ENCODE measurements at places on chromosomes 16 and 17.

DNA sequence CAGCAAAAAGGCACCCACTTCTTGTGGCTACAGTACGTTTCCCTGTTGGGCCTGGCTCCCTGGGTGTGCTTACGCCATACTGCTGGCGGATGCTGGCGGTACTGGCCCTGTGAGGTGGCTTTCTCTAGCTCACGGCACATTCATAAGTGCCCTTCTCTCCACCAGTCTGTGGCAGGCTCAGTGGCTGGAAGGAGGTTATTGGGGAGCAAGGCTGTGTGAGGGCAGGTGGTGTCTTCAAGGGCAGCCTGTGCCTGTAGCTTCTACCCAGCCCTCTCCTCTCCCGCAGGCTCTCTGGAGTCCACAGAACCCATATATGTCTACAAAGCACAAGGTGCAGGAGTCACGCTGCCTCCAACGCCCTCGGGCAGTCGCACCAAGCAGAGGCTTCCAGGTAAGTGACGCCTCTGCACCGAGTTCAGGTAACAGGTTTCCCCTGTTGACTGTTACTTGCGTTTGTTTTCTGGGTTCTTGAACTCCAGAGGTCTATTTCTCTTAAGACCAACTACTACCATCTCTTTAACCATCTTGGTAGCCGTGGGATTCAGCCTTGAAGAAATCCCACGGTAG is 20.6 kb downstream of the NTAN1 start:
- DNase-seq: no peak

DNA sequence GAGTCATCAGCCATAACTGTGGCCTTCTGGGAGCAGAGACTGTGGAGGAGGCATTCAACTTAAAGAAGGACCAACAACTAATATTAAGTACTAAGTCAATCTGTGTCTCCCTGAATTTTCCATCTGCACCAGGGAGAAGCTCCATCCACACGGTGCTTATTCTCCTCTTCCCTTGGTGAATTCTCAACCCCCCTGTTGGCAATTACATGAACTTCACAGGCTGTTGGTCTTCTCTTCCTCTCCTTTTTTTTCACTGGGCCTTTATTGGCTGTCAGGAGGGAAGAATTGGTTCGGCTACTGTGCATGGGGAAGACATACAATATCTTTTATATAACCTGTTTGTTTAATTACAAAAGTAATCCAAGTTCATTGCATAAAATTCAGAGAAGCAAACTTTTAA is 152.8 kb upstream of the IRX6 start:
- no peak for DNase-seq

- DNase-seq: no peak
These were observed 190.1 kb downstream of the CCDC182 start for GRCh38 chr17:57554826-57555635.

DNA sequence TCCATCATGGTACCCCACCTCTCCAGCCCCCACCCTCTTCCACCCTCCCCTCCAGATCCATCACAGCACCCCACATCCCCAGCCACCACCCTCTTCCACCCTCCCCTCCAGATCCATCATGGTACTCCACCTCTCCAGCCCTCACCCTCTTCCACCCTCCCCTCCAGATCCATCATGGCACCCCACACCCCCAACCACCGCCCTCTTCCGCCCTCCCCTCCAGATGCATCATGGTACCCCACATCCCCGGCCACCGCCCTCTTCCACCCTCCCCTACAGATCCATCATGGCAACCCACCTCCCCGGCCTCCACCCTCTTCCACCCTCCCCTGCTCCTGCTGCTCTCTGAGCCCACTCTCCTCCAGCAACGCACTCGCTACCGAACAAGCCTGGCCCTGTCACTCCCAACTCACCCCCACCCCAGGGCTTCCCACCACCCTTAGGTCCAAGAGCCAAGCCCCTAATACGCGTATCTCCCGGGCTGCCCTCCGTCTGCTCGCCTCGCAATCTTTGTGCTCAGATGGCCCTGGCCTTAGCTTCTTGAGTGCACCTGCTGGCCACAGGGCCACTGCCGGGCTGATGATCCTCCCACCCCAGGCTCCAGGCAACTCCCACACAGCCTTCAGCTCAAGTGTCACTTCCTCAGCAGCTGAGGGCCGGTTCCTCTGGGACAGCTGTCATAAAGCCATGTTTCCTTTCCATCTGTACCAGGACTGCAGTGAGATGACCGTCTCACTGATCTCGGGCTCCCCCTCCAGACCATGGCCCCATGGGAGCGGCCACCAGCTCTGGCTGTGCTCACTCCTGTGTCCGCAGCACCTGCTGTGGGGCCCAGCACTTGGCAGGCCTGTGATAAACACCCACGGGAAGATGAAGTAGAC is 25.5 kb downstream of the KDM8 start:
- no peak for DNase-seq

GRCh38 chr17:77456951-77457548 is 316.3 kb downstream of the SEC14L1 start:
- DNase-seq: no peak

DNA sequence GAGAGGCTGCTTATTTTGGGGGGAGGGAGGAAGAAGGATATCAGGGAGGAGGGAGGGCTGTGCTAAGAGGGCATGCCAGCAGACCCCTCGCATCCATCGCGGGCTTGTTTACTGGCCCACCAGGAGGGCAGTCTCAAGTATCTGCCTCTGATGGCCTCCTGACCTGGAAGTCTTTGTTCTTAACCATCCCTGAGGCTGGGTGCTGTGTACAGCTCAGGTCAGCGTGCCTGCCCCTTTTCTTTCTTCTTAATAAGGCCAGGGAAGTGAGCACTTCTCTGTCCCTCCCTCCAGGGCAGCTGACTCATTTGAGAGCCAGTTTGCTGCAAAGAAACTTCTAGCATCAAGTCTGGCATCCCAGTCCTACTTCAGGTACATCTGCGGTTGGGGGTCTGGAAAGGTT is 157.0 kb downstream of the CCDC182 start:
- DNase-seq: peak; percentile 42

GRCh38 chr17:41254861-41255260 is 323 bp upstream of the KRTAP9-9 start:
- DNase-seq: no peak

DNA sequence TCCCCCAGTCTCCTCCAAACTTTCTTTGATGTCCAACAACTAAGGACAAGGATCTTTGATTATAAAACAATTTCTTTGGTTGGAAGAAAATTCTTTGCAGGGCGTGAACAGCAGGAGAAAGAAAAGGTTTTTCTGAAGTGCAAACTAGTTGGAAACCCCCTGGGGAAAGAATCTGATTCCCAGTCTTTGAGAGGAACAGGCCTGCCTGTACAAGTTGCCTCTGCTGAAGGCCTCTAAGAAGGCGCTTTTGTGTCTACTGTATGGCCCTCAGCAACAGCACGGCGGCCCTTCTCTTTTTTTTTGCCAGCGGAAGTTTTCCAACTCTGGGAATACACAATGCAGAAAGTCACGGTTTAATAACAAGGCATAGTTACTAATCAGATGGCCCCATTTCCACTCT is 14.0 kb downstream of the RNF43 start:
- peak; percentile 36 for DNase-seq

DNA sequence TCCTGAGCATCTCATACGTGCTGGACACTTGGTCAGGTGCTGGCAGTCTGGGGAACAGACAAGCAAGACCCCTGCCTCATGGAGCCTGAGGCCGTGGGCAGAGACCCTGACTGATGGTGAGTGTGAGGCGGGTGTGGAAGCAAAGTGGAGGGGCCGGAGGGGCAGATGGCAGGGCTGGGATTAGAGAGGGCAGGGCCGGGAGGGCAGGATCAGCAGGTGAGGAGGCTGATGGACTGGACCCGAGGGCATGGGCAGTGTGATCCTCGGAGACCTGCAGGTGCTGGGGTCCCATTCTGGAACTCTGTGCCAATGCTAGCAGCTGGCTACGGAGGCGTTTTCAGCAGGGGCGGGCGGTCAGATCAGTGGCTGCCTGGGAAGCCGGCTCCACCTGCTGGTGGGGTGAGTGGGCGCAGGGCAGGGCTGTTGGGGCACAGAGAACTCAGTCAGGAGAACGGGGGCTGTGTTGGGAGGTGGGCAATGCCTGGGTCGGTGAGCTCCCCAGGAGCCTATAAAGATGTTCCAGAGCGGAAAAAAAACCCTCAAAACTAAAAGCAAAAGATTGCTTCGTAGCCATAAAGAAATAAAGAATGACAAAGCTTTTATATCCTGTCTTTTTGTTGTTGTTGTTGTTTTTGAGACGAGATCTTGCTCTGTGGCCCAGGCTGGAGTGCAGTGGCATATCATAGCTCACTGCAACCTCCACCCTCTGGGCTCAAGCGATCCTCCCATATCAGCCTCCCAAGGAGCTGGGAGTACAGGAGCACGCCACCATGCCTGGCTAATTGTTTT is 8.9 kb upstream of the C16orf74 start:
- no peak for DNase-seq
